ENCODE measurements at places on chromosomes 11 and 22.

- no peak for DNase-seq
Measured at GRCh38 chr11:77299528-77299993, 1.9 kb downstream of the GDPD4 start.

DNA sequence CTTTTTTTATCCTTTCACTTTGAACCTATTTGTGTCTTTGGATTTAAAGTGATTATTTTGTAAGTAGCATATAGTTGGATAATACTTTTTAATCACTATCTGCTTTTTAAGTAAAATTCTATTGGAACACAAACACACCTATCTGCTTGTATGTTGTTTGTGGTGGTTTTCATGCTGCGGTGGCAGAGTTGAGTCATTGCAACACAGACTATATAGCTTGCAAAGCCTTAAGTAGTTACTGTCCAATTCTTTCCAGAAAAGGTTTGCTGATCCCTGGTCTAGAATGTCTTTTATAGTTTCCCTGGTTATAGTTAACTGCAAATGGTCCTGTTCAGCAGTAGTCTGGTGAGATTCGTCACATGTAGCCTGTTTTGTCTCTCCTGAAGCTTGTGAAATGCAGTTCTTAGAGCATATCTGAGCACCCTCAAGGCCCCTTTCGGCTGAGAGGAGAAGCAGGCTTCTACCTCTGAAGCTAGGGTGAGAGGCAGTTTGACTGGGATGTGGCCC is 21.5 kb downstream of the SHANK3 start:
- DNase-seq = no peak

- DNase-seq = no peak
Measured at GRCh38 chr22:19515654-19516377, 8.4 kb downstream of the CLDN5 start.

- DNase-seq = no peak
Measured at GRCh38 chr11:116917632-116918031, 80.2 kb upstream of the APOA1 start.

GRCh38 chr11:123519055-123519796 is 89.2 kb downstream of the GRAMD1B start:
- DNase-seq = no peak

GRCh38 chr11:59992425-59992824 is 24.6 kb upstream of the OOSP4B start:
- DNase-seq = no peak

DNA sequence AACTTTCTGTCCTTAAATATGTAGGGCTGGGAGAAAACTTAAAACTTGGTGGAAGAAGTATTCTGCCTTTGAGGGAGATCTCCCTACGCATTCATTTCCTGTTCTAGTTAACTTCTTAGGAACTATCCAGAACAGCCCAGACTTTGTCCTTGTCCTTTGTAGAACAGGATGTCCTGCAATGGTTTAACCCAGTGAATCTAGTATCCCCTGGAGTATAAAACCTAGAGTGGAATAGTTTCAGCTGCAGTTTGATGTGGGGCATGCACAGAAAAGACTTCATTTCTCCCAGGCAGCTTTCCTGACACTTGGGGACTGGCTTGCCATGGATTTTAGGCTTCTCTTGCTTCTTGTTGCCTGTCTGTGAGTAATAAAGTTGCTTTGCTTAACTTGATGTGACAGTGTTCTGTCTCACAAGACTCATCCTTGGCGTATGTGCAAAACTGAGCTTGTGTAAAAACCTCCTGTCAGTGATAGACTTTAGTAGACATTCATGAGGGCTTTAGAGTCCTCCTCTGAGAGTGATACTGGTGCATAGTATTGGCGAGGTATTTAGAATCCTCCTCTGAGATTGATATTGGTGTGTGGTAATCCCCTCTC is 28.2 kb downstream of the ARHGAP42 start:
- no peak for DNase-seq

DNA sequence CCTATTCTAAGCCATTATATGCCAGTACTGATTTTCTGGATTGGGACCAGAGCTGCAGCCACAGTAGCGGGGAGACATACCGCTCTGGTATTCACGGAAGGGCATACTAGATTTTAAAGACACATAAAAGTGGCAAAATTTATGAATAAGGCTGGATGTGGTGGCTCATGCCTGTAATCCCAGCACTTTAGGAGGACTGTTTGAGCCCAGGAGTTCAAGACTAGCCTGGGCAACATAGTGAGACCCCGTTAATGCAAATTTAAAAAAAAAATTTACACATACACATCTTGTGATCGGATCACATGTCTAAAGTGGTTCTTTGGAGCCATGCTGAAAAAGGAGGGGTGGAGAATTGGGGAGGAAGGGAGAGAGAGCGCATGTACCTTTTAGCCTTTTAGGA is 9.0 kb downstream of the RPL27A start:
- DNase-seq = no peak

GRCh38 chr22:50244420-50245213 is at the start of gene TUBGCP6:
Gene TUBGCP6, minus strand, starts transcription at chr22:50245023. Its CDS starts 564 bp downstream, at chr22:50244459.
- peak; percentile 93 for DNase-seq

- no peak for DNase-seq
Measured at GRCh38 chr11:126182787-126183445, 28.5 kb downstream of the RPUSD4 start.

GRCh38 chr11:10622957-10623791 is 54.7 kb upstream of the LYVE1 start:
- DNase-seq = no peak

DNA sequence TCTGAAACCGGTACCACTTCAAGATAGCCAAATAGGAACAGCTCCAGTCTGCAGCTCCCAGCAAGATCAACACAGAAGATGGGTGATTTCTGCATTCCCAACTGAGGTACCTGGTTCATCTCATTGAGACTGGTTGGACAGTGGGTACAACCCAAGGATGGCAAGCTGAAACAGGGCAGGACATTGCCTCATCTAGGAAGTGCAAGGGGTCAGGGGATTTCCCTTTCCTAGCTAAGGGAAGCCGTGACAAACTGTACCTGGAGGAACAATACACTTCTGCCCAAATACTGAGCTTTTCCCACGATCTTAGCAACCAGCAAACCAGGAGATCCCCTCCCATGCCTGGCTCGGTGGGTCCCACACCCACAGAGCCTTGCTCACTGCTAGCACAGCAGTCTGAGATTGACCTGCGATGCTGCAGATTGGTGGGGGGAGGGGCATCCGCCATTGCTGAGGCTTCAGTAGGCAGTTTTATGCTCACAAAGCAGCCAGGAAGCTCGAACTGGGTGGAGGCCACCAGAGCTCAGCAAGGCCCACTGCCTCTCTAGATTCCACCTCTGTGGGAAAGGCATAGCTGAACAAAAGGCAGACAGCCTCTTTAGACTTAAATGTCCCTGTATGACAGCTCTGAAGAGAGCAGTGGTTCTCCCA is 59.9 kb upstream of the C11orf58 start:
- no peak for DNase-seq

GRCh38 chr11:134604886-134605285 is 192.8 kb upstream of the B3GAT1 start:
- no peak for DNase-seq

DNA sequence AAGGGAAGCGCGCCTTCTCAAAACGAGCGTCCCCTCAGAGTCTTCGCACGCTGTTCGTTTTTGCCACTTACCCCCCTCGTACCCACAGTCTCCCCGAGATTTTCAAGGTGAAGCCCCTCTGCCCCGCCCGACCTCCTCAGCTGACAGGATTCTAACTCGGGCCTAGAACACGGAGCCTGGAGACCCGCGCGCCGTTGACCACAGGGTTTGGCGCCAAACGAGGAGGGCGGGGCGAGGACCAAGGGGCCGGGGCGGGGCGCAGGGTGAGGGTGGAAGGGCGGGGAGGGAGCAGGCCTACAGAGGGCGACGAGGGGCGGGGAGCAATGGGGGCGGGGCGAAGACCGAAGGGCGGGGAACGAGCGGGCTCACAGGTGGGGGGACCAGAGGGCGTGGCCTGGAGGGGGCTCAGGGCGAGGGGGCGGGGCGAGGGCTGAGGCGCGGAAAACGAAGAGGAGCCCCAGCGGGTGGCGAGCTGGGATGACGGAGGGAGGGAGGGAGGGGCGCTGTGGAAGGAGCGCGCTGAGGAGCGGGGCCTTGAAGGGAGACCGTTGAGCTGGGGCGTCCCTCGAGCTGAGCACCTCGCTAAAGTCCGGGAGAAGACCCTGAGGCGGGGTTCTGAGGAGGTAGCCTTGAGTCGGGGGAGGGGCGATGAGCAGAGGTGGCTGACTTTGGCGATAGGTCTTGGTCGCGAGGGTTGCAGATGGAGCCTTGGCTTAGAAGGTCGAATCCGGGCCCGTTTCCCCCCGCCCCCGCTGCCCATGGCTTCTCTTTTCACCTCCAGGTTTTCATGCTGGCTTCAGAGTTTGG is at the start of gene DMC1:
Gene DMC1, minus strand, starts transcription at position 212 of the 807 bp plus-strand sequence. CDS start 1,927 bp downstream, outside the sequence.
- DNase-seq = peak; percentile 98

GRCh38 chr22:50403701-50404101 is 60.6 kb downstream of the PPP6R2 start:
- DNase-seq = no peak

DNA sequence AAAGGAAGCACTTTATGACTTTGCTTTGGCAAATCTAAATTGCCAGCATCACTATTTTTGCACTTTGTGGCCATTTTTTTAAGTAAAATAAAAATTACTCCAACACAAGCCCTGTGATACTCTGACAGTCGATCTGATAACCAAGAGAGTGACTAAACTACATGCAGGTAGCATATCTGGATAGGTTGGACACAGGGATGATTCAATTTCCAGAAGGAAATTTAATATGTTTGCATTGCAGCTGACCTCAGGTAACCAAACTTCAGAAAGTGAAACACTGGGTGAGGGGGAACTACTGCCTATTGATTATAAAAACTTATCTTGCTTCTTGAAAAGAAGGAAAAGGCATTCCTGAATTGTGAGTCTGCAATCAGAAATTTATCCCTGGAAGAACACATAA is 13.9 kb downstream of the OR5B3 start:
- DNase-seq = no peak

DNA sequence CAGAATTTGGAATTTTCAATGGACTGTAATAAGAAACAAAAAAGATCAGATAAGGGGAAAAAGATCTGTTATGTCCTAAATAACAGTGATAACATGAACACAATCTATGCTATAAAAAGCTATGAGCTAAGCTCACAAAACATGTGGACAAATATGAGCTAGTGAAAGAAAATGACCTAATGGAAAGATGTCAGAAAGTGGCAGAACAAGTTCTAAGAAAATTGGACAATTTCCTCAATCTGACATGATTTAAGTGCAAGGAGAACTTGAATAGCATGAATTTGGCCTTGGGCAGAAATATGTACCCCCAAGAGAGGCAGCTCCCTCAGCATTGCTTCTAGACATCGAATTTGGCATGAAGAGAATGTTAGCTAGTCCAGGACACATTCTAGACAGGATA is 212.0 kb upstream of the PGR start:
- no peak for DNase-seq

GRCh38 chr11:102831128-102831488 is 12.3 kb downstream of the MMP3 start:
- DNase-seq = no peak

DNA sequence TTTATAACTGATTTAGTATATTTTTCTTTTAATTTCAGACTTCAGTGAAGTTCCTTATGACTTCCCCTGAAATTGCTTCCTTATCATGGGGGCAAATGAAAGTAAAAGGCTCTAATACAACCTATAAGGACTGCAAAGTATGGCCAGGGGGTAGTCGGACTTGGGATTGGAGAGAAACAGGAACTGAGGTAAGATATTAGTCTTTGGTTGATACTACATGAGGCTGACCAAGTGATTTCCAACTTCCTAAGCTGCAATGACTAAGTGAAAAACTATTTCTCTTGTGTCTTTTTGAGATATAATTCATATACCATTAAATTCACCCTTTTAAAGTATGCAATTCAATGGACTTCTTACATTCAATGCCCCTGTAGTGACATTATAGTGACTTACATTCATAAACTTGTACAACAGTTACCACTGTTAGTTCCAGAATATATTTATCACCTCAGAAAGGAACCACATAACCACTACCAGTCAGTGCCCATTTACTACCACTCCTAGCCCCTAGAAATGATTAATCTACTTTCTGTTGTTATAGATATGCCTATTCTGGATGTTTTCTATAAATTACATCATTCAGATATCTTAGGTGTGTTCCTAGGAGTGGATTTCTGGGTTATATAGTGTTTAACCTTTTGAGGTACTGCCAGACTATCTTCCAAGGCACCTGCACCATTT is 21.6 kb downstream of the AAMDC start:
- DNase-seq = no peak

- DNase-seq = peak; percentile 83
Measured at GRCh38 chr11:73295241-73295995, 12.7 kb upstream of the ARHGEF17 start.

- DNase-seq = no peak
Measured at GRCh38 chr11:34359548-34359891, 1.7 kb upstream of the ABTB2 start.

- no peak for DNase-seq
Measured at GRCh38 chr22:48749555-48750227, 1078.0 kb downstream of the BRD1 start.

Measured in activated CD4-positive, alpha-beta T cell treated with anti-CD3 and anti-CD28 coated beads, Interleukin-2, Interleukin-4, amounts not matched to agents 100 ng/mL and 50 ng/mL, durations not matched to agents 16 hours and 8 hours (primary cell).